ENCODE measurements at places on chromosomes 13 and 19. TPM values are rescaled to one million over a fixed set of nuclear protein-coding genes. Genes with fewer than 3 reads are reported as not detected.

DNA sequence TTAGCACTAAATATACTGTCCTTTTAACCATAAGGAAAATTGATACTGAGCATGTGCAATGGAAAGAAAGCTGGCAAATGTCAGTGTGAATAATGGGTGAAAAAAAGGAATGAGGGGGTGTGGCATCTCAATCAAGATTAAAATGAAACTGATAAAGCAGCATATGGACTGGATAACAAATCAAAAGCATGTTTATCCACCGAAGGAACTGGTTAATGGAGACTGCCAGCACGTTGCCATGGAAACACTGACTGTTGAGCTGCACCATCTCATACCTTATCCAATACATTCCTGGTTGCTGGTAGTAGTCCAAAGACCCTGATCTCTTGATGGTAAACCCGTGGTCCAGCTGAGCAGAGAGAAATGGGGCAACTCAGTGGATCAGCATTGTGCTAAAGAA is 311.4 kb upstream of the MAB21L1 start:
- H3K4me3 ChIP-seq, result no peak overlapping the region
- no peaks in the 10 kb centered on the region for H3K27me3 ChIP-seq
- no peak for DNase-seq
- H3K4me1 ChIP-seq, result no peaks in the 10 kb centered on the region
- H3K27ac ChIP-seq, result no peak overlapping the region

- H3K27ac ChIP-seq, result no peak overlapping the region
- no peak overlapping the region for H3K4me3 ChIP-seq
- peaks cover 79% of the 10 kb centered on the region for H3K36me3 ChIP-seq
- H3K4me1 ChIP-seq, result no peaks in the 10 kb centered on the region
Observed at GRCh38 chr13:50936679-50937078, 27.1 kb downstream of the RNASEH2B start.

Gene RPL36
- total RNA-seq, result 996 TPM

Gene ZNF442
- 1.2 TPM for total RNA-seq

- no peaks in the 10 kb centered on the region for H3K27me3 ChIP-seq
- peaks cover 5% of the 10 kb centered on the region for H3K36me3 ChIP-seq
- H3K4me3 ChIP-seq, result no peak overlapping the region
- DNase-seq, result no peak
- no peak overlapping the region for H3K27ac ChIP-seq
Observed at GRCh38 chr19:39524495-39524894, 8.2 kb downstream of the EID2B start.

Gene DLL3
- 1.6 TPM for total RNA-seq

GRCh38 chr19:903266-903797 is 9.7 kb downstream of the R3HDM4 start:
- H3K27me3 ChIP-seq, result no peaks in the 10 kb centered on the region
- H3K36me3 ChIP-seq, result peaks cover 27% of the 10 kb centered on the region
- H3K4me3 ChIP-seq, result no peak overlapping the region
- no peak overlapping the region for H3K27ac ChIP-seq
- no peak for DNase-seq
- peaks cover 8% of the 10 kb centered on the region for H3K4me1 ChIP-seq

DNA sequence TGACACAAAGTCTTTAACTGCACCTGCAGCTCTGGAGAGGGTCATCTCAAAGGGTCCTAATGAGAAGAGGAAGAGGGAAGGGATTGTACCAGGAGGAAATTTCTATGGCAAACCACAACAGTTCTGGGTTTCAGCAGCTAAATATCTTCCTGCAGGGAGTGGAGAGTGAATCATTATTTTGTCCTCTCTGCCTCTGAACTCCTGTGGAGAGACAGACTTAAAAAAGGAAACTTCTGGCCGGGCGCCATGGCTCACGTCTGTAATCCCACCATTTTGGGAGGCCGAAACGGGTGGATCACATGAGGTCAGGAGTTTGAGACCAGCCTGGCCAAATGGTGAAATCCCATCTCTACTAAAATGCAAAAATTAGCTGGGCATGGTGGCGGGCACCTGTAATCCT is 16.9 kb upstream of the C1QTNF9 start:
- H3K27me3 ChIP-seq, result no peaks in the 10 kb centered on the region
- H3K4me3 ChIP-seq, result no peak overlapping the region
- no peaks in the 10 kb centered on the region for H3K4me1 ChIP-seq
- H3K27ac ChIP-seq, result no peak overlapping the region

DNA sequence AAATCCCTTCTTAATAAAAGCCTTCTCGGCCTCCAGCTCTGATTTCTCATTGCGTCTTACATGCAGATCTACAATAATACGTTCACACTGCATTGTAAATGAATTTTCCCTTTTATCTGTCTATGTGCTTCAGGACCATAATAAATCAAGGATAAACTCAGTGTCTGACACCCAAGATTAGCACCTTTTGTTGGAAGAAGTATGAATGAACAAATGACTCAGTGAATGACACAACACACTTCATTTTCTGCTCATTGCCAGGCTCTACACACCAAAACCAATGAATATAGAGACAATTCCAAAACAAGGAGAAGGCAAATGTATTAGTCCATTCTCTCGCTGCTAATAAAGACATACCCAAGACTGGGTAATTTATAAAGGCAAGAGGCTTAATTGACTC is 1224.4 kb downstream of the EFNB2 start:
- no peak overlapping the region for H3K27ac ChIP-seq
- H3K36me3 ChIP-seq, result no peaks in the 10 kb centered on the region
- H3K4me3 ChIP-seq, result no peak overlapping the region

GRCh38 chr19:40283414-40284250 is 1.5 kb downstream of the AKT2 start:
- H3K4me3 ChIP-seq, result peak overlapping the region; percentile 89

Gene TNFRSF19
- 0.07 TPM for total RNA-seq

- no peaks in the 10 kb centered on the region for H3K36me3 ChIP-seq
- no peaks in the 10 kb centered on the region for H3K4me1 ChIP-seq
- peaks cover 30% of the 10 kb centered on the region for H3K27me3 ChIP-seq
- DNase-seq, result no peak
- no peak overlapping the region for H3K4me3 ChIP-seq
- no peak overlapping the region for H3K27ac ChIP-seq
Observed at GRCh38 chr13:31001647-31002046, 69.2 kb downstream of the TEX26 start.

Gene ZNF813
- 3.4 TPM for total RNA-seq

Gene METTL21C
- not detected for total RNA-seq

DNA sequence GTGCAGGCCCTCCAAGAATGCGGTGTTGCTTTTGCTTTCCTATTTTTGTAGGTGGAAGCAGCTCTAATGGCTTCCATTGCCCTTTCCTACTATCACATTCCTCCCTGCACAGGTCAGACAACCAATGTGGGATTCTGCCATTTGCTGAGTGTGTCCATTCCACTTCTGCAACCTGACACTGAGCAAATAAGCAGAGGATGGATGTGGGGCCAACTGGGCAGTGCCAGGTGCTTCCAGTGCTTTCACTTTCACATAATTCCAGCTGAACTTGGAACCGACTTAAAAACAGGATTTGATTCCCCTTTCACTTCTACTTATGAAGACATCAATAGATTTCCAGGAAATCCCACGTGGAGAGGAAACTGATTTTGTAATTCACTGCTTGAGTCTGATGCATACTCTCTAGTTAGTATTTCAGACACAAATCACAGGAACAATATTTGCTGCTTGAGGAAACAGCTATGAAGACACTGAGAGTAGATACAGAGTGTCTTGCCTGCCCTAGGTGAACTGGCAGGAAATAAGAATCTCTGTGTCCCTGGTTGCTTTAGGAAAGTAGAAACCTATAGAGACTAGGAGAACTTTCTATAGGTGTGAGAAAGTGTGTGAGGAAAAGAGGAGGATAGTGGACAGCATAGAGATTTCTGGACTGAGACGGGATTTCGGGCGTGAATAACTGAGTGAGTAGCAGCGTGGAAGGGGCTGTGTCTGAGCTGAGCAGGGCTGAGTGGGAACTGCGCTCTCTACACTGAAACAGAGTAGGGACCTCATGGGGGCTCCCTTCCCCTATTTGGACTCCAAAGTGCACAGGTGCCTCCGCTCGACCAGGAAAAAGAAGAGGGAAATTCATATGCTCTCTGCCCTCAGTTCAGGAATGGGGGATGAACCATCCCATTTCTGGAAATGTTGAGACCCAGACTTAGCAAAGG is 22.5 kb downstream of the LGALS16 start:
- H3K27ac ChIP-seq, result peak overlapping the region; percentile 56
- H3K36me3 ChIP-seq, result no peaks in the 10 kb centered on the region
- no peak for DNase-seq
- H3K4me1 ChIP-seq, result peaks cover 40% of the 10 kb centered on the region
- H3K27me3 ChIP-seq, result peaks cover 8% of the 10 kb centered on the region

DNA sequence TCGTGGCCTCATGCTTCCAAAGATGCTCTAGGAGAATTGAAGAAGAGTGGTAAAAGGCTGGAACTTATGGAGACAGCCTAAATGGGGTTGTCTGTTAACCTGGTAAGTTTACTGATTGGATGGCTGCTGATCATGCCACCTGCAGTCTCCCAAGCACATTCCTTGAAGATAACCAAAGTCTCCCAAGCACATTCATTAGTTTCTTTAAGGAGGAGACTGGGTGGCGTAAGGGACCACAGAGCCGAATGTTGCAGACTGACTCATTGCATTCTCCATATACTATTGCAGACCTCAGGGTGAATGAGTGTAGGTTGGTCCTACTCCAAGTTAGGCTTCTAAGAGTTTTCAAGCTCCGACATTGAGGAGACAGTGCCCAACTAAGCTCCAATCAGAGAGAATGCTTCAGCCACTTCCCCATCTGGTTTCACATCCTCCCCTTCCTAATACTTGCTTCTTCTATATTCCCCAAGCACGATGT is at the start of gene IGFL3:
IGFL3 (minus strand) TSS at position 51 of the 478 bp plus-strand sequence; CDS start at position 12, 39 bp downstream.
- DNase-seq, result no peak
- H3K27ac ChIP-seq, result no peak within 1 kb of the TSS
- no peaks in the 10 kb centered on the region for H3K4me1 ChIP-seq

GRCh38 chr19:45315304-45315703 is 7.4 kb downstream of the CKM start:
- no peak for DNase-seq
- no peaks in the 10 kb centered on the region for H3K36me3 ChIP-seq
- no peak overlapping the region for H3K27ac ChIP-seq
- no peak overlapping the region for H3K4me3 ChIP-seq

- H3K27me3 ChIP-seq, result peaks cover 6% of the 10 kb centered on the region
- H3K4me3 ChIP-seq, result no peak overlapping the region
- DNase-seq, result no peak
- H3K27ac ChIP-seq, result no peak overlapping the region
Observed at GRCh38 chr19:15180451-15181390, 20.1 kb downstream of the NOTCH3 start.

Gene CCDC8
- total RNA-seq, result not detected

- no peak overlapping the region for H3K4me3 ChIP-seq
- no peaks in the 10 kb centered on the region for H3K27me3 ChIP-seq
- H3K4me1 ChIP-seq, result peaks cover 8% of the 10 kb centered on the region
Observed at GRCh38 chr13:31073859-31074718, 87.6 kb downstream of the HSPH1 start.

- no peaks in the 10 kb centered on the region for H3K36me3 ChIP-seq
- H3K27ac ChIP-seq, result no peak overlapping the region
- no peak for DNase-seq
- H3K4me1 ChIP-seq, result no peaks in the 10 kb centered on the region
- H3K4me3 ChIP-seq, result no peak overlapping the region
Observed at GRCh38 chr13:113143466-113144254, 14.8 kb upstream of the PROZ start.

Gene PSG5
- not detected for total RNA-seq

GRCh38 chr13:40960716-40961115 is 58.4 kb downstream of the ELF1 start:
- DNase-seq, result no peak
- no peaks in the 10 kb centered on the region for H3K27me3 ChIP-seq
- H3K36me3 ChIP-seq, result peaks cover 56% of the 10 kb centered on the region
- H3K4me1 ChIP-seq, result peaks cover 48% of the 10 kb centered on the region
- H3K27ac ChIP-seq, result no peak overlapping the region

DNA sequence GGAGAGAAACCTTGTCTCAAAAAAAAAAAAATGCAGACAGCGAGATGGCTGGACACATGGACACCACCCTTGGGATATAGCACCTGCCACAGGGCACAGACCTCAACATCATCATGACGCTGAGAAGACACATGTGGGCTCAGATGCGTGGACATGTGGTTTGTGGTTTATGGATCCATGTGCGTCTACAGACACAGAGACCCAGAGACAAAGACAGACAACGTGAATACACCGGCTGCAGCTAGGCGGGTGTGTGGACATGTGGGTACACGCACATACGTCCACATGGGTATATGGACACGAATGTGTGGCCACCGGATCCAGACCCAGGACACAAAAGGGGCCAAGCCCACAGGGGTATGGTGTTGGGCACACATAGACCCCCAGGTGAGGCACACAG is 1.3 kb downstream of the TNFSF14 start:
- peak overlapping the region; percentile 98 for H3K27ac ChIP-seq
- peak overlapping the region; percentile 100 for H3K4me3 ChIP-seq

GRCh38 chr13:41648314-41648935 is 191.1 kb downstream of the RGCC start:
- no peaks in the 10 kb centered on the region for H3K27me3 ChIP-seq
- no peak overlapping the region for H3K27ac ChIP-seq
- H3K36me3 ChIP-seq, result no peaks in the 10 kb centered on the region
- H3K4me3 ChIP-seq, result no peak overlapping the region
- peaks cover 3% of the 10 kb centered on the region for H3K4me1 ChIP-seq
